ENCODE measurements at places on chromosomes 3 and 15. TPM values are rescaled to one million over a fixed set of nuclear protein-coding genes. Genes with fewer than 3 reads are reported as not detected.

GRCh38 chr3:142563496-142563997 is 15.0 kb downstream of the ATR start:
- H3K4me1 ChIP-seq = no peaks in the 10 kb centered on the region
- H3K27ac ChIP-seq = no peak overlapping the region
- no peak for DNase-seq
- no peaks in the 10 kb centered on the region for H3K27me3 ChIP-seq
- peaks cover 5% of the 10 kb centered on the region for H3K36me3 ChIP-seq
- no peak overlapping the region for H3K4me3 ChIP-seq

- no peak overlapping the region for H3K4me3 ChIP-seq
- peaks cover 53% of the 10 kb centered on the region for H3K4me1 ChIP-seq
- H3K27ac ChIP-seq = no peak overlapping the region
- H3K36me3 ChIP-seq = peaks cover 3% of the 10 kb centered on the region
- no peak for DNase-seq
These were observed 2.2 kb upstream of the CALML4 start for GRCh38 chr15:68207176-68207935.

DNA sequence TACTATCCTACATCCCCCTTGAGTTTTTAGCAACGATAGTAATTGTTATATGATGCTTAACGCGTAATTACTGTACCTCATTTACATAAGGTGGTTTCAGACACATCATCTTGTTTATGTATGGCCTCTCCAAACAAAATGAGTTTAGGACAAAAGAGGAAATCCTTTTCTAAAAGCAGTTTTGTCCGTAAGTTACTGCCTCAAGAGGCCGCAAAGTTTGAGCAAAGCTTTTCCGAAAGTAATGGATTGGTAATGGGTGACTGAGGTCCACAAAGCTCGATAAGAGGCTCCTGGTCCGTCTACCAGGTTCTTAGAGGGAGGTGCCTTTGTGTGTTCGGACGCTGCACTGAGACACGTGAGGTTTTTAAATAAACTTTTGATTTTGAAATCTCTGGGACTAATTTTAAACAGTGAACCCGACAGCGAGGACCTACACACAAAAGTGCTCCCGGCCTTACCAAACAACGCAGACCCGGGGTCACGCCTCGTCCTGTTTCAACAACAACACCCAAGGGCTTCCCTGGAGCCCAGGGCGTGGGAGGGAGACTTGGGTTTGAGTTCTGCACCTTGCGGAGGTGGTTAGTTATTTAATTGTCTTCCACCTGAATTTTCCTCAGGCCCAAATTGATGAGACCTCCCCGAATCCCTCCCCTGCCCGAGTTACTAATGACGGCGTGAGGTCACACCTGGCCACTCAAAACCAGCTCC is 456 bp upstream of the C15orf61 start:
- H3K27me3 ChIP-seq = no peaks in the 10 kb centered on the region
- no peaks in the 10 kb centered on the region for H3K36me3 ChIP-seq
- peaks cover 13% of the 10 kb centered on the region for H3K4me1 ChIP-seq
- H3K4me3 ChIP-seq = peak overlapping the region; percentile 91
- DNase-seq = no peak

- no peaks in the 10 kb centered on the region for H3K27me3 ChIP-seq
- DNase-seq = no peak
- H3K36me3 ChIP-seq = no peaks in the 10 kb centered on the region
- H3K4me3 ChIP-seq = no peak overlapping the region
- H3K4me1 ChIP-seq = no peaks in the 10 kb centered on the region
These were observed 37.6 kb upstream of the FBN1 start for GRCh38 chr15:48682942-48683651.

DNA sequence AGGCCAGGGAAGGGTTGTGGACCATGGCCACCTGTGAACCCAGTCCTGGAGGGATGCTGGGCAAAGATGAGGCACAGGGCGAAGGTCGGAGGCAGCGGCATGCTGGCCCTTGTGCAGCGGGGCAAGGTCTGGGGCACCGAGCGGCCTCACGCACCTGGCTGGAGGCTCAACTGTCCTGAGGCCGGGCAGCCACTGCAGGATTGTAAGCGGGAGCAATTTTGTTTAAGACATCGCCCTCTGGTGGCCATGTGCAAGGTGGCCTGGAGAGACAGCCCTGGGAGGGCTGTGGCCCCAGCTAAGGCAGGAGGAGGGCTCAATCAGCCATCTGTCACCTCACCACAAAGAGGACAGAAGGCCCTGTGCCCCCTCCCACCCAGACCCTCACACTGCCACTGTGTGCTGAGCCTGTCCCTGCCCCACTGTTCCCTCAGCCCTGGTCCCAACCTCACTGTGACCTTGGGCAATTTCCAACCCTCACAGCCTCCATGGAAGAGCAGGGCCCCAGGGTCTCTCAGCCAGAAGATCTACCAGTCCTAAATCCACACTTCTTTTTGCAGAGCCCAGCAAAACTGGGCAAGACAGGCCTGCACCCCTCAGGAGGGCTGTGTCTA is 46.2 kb downstream of the TPRA1 start:
- DNase-seq = peak; percentile 80
- peaks cover 8% of the 10 kb centered on the region for H3K27me3 ChIP-seq
- H3K4me1 ChIP-seq = peaks cover 7% of the 10 kb centered on the region
- H3K4me3 ChIP-seq = no peak overlapping the region
- peaks cover 4% of the 10 kb centered on the region for H3K36me3 ChIP-seq

GRCh38 chr15:65180167-65180566 is 5.0 kb downstream of the CLPX start:
- H3K27ac ChIP-seq = no peak overlapping the region
- DNase-seq = no peak
- H3K4me1 ChIP-seq = peaks cover 12% of the 10 kb centered on the region
- no peak overlapping the region for H3K4me3 ChIP-seq
- peaks cover 4% of the 10 kb centered on the region for H3K36me3 ChIP-seq

- H3K4me1 ChIP-seq = no peaks in the 10 kb centered on the region
- H3K4me3 ChIP-seq = no peak overlapping the region
- H3K36me3 ChIP-seq = peaks cover 4% of the 10 kb centered on the region
- no peak overlapping the region for H3K27ac ChIP-seq
- H3K27me3 ChIP-seq = no peaks in the 10 kb centered on the region
- DNase-seq = no peak
These were observed 91.8 kb downstream of the BTD start for GRCh38 chr3:15693355-15693754.

- H3K27ac ChIP-seq = no peak overlapping the region
- H3K4me1 ChIP-seq = peaks cover 24% of the 10 kb centered on the region
- DNase-seq = no peak
- peaks cover 7% of the 10 kb centered on the region for H3K36me3 ChIP-seq
- peaks cover 4% of the 10 kb centered on the region for H3K27me3 ChIP-seq
These were observed 138.0 kb upstream of the SMAD3 start for GRCh38 chr15:66927201-66928077.

DNA sequence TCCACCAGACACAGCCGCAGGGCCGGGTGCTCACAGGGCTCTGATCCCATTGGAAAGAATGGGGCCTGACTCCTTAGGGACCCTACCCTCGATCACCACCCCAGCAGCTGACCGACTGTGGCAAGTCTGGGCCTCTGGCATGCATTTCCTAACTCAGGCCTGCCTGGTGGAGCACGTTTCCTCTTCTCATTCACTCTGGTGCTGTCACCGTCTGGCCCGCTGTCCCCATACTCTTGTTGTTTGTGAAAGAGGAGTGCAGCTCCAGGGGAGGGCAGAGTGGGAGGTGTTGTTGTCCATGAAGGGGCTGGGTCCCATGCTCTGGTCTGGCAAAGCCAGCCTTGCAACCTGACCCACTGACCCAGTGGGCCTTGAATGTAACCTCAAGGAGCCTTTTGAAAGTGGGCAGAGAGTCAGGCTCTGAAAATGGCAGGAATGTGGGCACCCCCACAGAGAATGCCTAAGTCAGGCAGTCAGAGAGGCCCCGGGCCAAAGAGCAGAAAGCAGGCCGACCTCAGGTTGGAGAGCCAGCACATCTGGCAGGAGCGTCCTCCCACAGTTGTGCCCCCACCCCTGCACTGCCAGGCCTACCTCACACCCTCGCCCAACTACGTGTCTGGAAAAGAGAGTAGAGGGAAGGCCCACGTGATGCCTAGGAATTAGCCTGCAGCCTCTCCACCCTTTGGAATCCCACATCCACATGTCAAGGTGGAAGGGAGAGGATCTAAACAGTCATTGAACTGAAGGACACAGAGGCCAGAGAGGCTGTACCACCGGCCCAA is 10.9 kb downstream of the SEMA7A start:
- H3K27me3 ChIP-seq = peaks cover 12% of the 10 kb centered on the region
- H3K4me1 ChIP-seq = peaks cover 39% of the 10 kb centered on the region
- no peak overlapping the region for H3K4me3 ChIP-seq
- peak overlapping the region; percentile 81 for H3K27ac ChIP-seq

- H3K27me3 ChIP-seq = peaks cover 2% of the 10 kb centered on the region
- no peak overlapping the region for H3K27ac ChIP-seq
- H3K4me1 ChIP-seq = peaks cover 12% of the 10 kb centered on the region
- H3K36me3 ChIP-seq = no peaks in the 10 kb centered on the region
- H3K4me3 ChIP-seq = no peak overlapping the region
These were observed 932.8 kb downstream of the IGSF11 start for GRCh38 chr3:118101891-118102290.

DNA sequence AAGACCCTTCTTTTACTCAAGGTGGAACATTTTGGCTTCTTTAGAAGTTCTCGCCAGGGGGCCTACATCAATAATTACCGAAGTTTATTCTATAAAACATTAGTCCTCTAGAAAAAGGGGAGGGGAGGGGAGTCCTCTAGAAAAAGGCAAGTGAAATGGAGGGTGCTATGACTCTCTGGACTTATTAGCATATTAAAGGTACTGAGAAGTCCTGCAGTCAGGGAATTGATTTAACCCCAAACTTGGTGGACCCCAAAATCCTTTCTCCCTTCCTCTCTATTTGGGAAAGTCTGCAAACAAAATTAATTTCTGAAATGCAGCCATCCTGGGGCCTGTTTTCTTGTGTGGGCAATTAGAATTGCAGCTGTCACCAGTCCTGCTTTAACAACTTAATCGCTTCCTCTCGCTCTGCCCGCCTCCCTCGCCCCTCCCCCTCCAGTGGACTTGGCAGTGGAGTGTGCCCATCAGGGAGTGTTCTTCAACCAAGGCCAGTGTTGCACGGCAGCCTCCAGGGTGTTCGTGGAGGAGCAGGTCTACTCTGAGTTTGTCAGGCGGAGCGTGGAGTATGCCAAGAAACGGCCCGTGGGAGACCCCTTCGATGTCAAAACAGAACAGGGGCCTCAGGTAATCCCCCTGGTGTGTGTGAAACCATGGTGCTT is 18.9 kb upstream of the LRRK1 start:
- no peak overlapping the region for H3K27ac ChIP-seq
- H3K27me3 ChIP-seq = no peaks in the 10 kb centered on the region
- H3K4me3 ChIP-seq = no peak overlapping the region
- H3K4me1 ChIP-seq = peaks cover 4% of the 10 kb centered on the region
- peaks cover 17% of the 10 kb centered on the region for H3K36me3 ChIP-seq
- no peak for DNase-seq

GRCh38 chr15:74041777-74042435 is 40.4 kb downstream of the GOLGA6A start:
- no peak overlapping the region for H3K4me3 ChIP-seq
- H3K4me1 ChIP-seq = peaks cover 18% of the 10 kb centered on the region
- no peak overlapping the region for H3K27ac ChIP-seq
- no peak for DNase-seq
- H3K36me3 ChIP-seq = peaks cover 16% of the 10 kb centered on the region

GRCh38 chr3:12954891-12955650 is 113.7 kb upstream of the RPL32 start:
- H3K4me1 ChIP-seq = peaks cover 35% of the 10 kb centered on the region
- no peak overlapping the region for H3K27ac ChIP-seq
- H3K27me3 ChIP-seq = peaks cover 21% of the 10 kb centered on the region
- no peak for DNase-seq
- H3K4me3 ChIP-seq = no peak overlapping the region

DNA sequence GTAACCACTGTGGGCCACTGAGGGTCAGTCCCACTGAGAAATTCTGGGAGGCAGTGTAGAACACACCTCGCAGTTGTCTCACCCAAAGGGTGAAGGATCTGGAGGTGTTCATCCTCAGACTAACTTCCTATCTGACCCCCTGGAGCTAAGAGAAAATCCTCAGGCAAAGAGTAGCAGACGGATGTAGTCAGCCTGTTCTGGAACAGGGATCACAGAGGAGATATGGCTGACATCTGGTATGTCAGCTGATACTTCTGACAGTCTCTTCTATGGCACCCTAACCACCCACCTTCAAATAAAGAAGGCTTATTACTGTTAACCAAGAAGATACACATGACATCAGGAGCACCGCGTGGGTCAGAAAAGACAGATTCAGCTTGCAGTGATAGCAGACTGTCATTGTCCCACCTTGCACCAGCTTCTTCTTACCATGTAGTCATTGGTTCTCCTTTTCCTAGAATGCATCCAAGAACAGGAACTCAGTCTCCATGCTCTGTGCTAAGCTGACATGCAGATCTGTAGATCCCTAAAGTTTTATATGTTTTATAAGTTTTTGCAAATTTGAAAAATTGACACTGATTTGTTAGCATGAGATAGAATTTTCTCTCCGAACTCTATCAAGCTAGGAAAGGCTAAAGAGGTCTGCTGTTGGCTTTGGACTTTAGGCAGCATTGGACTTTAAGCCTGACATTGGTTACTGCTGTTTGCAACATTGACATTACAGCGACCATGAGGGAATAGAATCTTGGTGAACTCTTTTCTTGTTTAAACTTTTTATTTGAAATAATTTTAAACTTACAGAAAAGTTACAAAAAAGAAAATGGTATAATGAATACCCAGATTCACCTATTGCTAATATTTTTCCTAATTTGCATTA is 60.4 kb downstream of the KBTBD12 start:
- no peak overlapping the region for H3K27ac ChIP-seq
- H3K36me3 ChIP-seq = no peaks in the 10 kb centered on the region
- DNase-seq = no peak
- no peaks in the 10 kb centered on the region for H3K27me3 ChIP-seq
- no peak overlapping the region for H3K4me3 ChIP-seq
- no peaks in the 10 kb centered on the region for H3K4me1 ChIP-seq

DNA sequence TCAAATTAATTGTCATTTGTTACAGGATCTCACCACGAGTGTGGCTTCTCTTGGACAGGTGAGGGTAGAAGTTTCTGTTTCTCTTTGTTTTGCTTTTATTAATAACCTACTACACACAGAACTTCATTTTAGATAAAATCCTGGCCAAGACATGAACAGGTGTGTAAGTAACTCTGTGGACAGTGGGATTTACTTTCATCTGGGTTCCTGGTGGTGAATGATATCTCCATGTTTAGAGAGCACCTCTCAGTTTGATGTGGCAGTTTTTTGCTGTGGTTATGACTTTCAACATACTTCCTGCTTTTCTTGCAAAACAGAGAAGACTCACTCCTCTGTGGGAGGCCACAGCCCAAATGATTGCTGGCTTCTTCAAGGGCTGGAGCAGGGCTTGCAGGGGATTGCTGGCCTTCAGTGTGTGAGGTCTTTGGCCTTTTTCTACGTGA is 71.1 kb upstream of the XCR1 start:
- H3K36me3 ChIP-seq = no peaks in the 10 kb centered on the region
- DNase-seq = no peak
- no peak overlapping the region for H3K4me3 ChIP-seq
- no peak overlapping the region for H3K27ac ChIP-seq

WDR5B gene
- total RNA-seq = 3.1 TPM

SEMA3F gene
- 21.3 TPM for total RNA-seq

PCOLCE2 gene
- total RNA-seq = 1.8 TPM

GP9 gene
- total RNA-seq = 1.5 TPM

SUCNR1 gene
- 0.05 TPM for total RNA-seq

ADAMTS9 gene
- total RNA-seq = 261 TPM

ZNF106 gene
- 56.3 TPM for total RNA-seq

KCNH8 gene
- total RNA-seq = 1.3 TPM

FEM1B gene
- 47.8 TPM for total RNA-seq

All from endothelial cell (in vitro differentiated cells).